ENCODE measurements at places on chromosomes 13 and 19.

DNA sequence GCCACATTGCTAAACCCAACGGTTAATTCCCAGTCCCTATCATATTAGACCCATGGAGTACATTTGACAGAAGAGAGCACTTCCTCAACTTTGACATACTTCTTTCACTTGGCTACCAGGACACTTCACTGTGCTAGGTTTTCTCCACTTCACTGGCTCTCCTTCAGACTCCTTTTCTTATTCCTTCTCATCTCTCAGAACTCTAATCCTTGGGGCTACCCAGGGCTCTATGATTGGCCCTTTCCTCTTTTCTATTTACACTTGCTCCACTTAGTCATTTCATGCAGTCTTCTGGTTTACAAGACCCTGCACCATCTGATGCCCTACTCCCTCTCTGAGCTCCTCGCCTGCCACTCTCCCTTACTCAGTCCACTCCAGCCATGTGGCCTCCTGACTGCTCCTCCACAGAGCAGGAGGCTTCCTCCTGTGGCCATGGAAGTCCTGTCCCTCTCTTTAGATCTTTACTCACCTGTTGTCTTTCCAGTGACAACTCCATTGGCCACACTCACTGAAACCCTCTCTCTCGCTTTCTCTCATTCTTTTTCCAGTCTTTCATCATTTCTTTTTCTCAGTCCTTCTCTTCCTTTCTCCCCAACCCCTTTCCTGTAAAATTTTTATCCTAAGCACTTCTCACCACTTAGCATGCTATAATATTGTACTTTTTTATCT lies 90.4 kb downstream of the TBC1D4 start:
- DNase-seq, result no peak

DNA sequence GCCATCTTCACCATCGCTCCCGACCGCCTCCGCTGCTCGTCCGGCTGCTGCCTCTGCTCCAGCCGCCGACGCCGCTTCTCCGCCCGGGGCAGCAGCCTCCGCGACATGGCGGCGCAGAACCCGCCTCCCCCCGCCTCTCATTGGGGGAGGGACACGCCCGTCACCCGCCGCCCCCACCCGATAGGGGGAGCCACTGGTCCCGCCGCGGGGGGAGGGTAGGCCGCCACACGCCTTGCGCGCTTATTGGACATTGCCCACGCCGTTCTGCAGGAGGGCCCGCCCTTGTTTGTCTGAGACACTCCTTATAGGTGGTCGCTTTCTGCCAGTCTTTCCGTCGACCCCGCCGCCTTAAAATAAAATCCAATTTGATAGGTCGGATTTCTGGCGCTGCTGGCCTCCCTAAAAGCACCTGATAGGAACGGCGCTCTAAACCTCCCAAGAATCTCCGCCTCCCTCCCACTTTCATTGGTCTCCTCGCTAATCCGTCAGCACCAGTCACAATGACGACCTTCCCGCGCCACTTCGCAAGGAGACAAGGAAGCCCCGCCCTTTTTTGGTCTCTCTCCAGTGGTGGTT lies at the start of gene HNRNPL:
Gene HNRNPL (minus strand): TSS at position 127 of the 576 bp plus-strand sequence. CDS start 20 bp downstream, at position 107.
- DNase-seq, result peak; percentile 100

- no peak for DNase-seq
Measured at GRCh38 chr13:101262306-101262705, 154.0 kb downstream of the NALCN start.

DNA sequence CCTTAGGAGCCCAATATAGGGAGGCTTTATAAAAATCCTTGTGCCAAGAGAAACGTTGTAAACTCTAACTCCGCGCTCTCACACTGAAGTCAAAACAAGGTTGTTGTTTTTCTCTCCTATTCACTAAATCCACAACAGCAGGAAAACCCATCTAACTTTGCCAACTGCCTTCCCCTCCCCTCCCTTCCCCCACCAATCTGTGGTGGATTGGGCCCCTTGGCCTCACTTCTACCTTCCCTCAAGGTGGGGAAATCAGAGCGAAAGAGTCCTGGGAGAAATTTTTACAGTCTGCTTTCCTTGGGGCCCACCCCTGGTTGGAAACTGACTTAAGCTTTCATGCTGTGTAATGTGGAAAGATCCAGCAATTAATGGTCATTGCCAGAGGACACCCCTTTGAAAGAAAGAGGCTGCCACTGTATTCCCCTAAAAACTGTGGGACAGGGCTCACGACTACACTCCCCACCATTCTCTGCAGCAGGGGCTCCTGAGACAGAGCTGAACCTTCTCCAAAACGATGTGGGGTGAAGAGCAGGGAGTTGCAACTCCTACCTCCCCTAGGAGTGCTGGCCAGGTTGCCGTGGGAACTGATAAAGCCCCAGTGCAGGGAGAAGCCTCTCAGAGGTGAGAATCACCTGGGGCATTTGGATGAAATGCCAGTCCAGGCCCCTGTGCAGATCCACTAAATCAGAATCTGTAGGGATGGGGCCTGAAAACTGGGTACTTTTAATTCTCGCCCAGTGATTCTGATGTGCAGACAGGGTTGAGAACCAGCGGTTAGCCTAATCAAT lies 1.1 kb downstream of the DHRS12 start:
- no peak for DNase-seq

GRCh38 chr19:1763648-1764639 lies 10.6 kb downstream of the ONECUT3 start:
- DNase-seq, result no peak

GRCh38 chr13:86554066-86554465 lies 754.8 kb upstream of the SLITRK6 start:
- no peak for DNase-seq

DNA sequence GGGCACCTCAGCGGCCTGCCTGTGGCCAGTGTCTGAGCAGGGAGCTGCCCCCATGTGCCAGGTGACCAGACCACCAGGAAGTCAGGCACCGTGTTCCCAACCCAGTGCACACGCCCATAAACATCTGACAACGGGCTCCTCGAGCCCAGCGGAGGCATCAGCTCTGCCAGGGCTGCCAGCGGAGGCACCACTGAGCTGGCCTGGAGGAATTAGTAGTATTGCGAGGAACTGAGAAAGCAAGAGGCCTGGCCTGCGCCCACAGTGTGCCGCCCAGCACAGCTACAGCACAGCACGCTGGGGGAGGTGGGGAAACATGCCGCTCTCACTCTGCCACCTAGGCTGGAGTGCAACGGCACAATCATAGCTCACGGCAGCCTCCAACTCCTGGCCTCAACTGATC lies 44.6 kb downstream of the ANKRD27 start:
- DNase-seq, result no peak

DNA sequence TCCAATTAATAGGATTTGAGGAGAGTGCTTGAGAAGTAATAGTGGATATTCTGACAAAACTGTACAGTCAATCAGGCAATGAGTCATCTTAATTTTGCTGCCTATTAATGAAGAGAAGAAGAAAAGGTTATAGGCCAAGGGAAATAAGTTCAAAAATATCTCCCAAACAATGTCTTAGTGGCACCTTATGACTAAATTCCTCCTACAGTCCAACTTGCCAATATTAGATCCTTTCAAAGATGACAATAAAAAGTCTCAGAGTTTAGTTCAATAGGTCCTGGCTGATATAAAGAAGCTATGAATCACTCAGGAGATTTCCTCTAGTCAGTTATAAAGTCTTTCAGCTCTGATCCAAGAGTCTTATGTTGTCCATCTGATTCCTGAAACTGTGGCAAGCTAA lies 27.9 kb downstream of the UGGT2 start:
- no peak for DNase-seq

DNA sequence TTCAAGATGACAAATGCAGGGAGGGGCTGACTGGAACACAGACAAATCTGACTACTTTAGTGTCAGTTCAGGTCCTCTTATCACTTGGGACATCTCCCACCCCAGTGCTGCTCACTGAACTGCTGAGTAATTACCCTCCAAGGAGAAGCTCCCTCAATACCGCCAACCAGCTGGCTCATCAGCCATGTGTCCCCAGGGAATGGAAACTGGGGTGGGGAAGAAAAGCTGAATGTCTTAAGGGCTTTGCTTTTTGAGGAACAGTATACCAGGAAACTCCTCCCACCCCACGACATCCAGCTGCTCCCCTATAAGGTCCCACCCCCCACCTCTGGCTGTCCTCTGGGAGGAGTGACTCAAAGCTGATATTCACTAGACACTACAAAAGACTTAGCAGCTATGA lies 2.0 kb downstream of the ZNF823 start:
- DNase-seq, result no peak

DNA sequence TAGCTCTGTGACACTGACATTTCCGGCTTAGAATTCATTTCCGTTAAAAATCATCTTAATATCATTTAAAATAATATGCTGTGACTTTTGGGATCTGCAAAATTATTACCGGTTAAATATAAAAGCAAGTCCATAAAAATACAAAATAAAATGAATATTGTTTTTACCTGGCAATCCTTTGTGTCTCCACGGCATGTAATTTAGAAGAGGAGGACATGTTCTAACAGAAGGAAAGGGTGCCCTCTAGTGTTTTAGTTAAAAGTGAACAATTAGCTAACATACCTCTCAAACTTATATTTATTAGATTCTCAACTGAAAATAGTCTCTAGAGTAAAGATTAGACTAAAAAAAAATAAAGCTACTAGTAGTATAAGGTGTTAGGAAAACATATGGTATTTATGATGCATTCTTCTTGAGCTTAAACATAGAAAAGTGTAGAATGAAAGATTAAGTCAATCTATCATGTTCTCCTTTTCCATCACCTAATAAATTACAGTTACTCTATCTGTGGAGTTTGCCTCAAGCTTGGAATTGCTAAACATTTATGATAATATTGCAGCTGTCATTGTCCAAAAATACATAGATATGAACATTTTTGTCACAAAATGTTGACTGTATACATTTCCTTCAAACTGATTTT lies 676.7 kb upstream of the SPRY2 start:
- peak; percentile 76 for DNase-seq

DNA sequence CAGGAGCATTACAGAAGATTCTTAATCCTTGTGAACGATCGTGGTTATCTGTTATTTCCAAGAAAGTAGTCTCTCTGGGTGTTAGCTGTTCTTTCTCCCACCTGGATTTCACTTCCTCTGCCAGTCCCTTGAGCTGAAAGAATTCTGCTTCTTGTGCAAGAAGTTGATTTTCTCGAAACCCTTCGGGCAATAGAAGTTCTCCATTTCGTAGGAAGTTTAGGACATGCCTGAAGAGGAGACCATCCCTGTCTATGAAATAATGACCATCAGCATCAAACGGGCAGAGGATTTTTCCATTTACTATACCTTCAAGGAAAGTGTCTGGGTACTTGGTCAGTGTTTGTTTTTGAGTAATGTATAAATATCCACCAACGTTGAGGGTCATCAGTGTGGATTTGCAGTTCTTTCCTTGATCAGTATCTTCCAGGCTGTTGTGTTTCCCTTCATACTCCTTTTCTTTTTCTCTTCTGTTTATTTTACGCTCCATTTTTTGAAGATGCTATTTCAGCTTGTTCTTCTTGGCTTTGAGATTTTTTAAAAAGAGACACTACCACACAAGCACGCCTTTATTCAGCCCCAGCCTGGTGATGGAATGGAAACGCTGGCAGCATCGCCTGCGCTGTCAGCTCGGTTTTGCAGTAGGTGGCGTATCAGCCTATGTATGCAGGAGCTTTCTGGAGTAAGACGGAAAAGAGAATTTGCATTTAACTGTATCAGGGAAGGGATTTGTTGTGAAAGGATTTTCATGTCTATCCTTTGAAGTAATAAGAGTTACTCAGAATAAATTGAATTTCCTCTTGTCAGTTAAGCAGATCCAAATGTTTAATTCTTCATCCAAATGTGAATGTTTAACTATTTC lies 6.5 kb downstream of the KCTD4 start:
- DNase-seq, result no peak

GRCh38 chr13:113238536-113238935 lies 29.1 kb downstream of the CUL4A start:
- DNase-seq, result no peak

DNA sequence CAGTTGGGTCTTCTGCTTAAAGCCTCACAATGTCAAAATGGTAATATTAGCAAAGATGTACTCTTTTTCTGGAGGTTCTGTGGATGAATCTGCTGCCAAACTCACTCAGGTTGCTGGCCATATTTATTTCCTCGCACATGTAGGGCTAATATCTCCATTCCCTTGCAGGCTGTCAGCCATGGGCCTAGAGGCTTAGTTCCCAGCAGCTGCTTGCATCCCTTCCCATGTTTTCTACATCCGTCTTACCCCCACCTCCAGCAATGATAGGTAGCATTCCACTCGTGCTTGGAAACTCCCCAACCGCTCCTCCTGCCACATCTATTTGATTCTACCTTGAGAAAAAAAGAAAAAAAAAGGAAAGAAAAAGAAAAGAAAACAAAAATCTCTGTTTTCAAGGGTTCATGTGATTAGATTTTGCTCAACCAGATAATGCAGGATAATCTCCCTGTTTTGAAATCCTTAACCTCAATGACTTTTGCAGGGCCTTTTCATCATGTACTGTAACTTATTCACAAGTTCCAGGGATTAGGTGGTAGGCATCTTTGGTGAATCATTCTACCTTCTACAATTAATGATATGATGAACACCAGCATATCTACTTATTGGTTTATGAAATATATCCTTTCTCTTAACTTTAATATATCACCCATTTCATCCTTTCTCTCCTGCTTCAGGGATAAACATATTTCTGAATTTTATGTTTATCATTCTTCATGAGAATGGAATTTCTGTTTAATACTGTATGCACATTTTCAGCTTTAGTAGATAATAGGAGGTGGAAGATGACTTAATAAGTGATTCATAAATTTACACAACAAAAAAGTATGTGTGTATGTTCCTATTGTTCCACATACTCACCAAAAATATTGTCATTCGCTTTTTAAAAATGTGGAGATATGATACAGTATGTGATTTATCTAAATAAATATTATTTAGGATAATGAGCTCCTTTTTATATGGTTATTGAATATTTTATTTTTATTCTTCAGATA lies 931.9 kb downstream of the SLITRK5 start:
- DNase-seq, result no peak

DNA sequence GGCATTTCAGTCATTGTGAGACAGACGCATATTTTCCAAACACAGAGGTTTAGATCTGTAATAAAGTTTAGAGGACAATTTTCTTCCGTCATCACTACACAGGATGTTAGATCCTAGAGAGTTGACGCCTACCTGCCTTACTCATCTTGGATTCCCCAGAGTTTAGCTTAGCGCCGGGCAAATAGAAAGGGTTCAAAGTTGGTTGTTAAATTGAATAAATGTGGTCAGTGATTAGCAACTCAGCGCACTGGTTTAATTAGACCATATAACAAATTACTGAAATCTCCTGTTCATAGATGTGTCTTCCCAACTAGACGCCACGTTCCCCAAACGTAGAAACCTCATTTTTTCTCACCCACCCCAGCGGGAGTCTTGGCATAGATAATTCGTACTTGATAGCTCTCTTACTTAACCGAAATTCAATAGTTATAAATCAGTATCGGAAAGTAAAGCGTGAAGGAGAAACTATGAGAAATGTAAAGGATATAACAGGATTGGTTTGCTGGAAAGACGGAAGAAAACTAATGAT lies 726 bp upstream of the UFM1 start:
- no peak for DNase-seq

DNA sequence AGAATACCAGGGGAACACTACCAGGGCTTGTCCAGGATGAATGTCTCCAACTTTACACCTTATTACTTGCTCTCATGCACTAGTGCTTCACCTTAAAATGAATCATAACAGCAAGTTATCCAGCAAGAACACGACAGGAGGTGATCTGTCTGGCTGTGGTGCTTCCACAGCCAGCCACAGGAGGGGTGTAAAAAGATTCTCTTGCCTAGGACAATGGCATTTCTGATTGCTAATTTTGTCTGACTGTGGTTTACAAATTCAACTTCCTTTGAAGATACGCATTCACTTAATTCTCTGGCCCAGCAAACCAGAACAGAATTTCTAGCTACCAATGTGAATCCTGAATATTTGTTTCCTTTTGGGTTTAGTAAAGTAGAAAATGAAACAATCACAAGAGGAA lies 23.1 kb upstream of the COG3 start:
- no peak for DNase-seq

GRCh38 chr13:99296398-99296797 lies 10.8 kb downstream of the GPR183 start:
- no peak for DNase-seq

- no peak for DNase-seq
Measured at GRCh38 chr19:15268192-15268927, 36.1 kb upstream of the EPHX3 start.
